Right renal pelvis (tissue), 4 donors: ENCODE measurements at places on chromosomes 11 and 22.

DNA sequence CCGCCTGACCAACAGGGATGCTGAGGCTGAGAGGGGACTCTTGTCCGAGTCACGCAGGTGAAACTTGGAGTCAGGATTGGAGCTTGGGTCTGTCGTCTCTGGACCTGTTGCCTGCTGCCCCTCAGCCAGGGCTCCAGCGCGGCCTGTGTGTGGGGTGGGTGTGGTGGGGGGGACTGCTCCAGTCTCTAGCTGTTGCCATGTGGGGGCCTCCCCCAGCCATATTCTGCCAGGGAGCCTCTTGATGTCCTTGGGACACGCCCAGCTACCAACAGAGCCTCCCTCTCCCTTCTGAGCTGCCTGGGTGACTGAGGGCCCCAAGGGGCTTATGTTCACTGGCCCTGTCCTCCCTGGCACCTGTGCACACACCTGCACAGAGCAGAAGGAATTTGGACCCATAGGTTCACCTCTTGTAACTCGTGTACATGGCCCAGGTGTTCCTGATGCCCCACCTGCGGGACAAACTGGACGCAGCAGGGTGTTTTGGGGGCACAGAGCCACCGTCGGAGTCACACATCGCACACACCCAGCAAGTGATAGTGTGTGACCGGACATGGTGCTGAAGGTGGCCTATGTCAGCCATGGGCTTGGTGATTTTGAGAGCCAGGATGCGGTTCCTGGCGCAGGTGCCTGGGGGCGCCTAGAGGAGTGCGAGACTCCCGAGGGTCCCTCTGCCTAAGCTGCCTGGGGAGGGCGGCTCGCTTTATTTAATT is 252.3 kb downstream of the TBC1D22A start:
- DNase-seq, result no peak

GRCh38 chr11:100760744-100761143 is 73.7 kb downstream of the ARHGAP42 start:
- DNase-seq, result no peak

DNA sequence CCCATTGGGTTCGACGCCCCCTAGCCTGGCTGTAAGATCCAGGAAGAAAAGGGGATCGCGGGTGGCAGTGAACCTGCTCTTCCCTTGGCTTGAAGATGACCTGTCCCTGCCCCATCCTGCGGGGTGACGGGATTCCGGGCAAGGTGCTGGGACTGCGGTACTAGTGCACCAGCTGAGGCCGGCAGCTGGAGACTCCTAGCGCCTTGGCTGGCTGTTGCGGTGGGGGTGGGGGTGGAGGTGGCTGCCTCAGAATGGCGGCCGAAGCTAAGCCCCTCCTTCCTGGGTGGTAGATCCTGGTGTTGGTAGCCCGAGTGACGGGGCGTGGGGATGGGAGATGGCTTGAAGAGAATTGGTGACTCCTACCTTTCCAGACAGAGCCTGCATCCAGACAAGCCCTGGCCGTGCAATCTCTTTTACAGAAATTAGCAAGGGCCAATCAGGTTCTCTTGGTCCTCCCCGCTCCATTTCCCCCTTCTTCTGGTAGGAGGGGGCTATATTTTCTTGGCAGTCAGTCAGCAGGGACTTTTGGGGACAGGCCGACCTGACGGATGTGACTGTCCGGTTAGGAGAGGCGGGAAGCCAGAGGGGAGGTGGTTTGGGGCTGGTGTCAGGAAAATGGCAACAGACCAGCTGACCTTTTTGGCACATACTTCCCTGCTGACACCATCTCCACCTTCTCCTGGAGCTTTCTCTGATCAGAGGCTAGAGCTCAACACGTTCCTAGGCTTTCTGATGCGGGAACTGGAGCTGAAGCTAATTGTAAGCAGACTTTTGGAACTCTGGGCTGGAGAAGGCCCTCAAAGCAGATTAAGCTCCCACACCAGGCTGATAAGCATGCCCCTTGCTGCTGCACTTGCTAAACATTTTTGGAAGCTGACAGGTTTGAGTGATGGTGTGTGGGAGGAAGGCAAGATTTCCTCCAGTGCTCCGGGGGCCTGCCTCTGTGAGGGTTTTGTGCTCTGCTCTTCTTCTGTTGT is 2.0 kb downstream of the NAV2 start:
- DNase-seq, result no peak

DNA sequence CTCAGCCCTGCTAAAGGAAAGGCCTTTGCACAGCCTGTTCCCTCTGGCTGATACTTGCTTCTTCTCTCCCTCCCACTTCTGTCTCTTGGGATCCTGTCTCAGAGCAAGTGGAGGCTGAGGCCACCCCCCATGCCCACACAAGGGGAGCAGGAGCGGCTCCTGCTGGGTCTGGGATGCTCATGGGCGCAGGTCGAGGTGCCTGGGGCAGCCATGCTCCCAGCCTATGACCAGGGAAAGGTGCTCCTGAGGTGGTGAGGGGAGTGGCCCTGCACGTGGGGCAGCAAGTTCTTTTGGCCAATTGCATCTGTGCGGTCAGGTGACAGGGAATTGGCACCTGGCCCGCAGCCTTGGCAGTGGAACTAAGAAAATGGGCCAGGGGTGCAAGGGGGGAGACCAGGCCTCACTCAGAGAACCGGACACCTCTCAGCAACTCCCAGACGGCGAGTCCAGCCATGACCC is 1.5 kb downstream of the MAPK11 start:
- no peak for DNase-seq

DNA sequence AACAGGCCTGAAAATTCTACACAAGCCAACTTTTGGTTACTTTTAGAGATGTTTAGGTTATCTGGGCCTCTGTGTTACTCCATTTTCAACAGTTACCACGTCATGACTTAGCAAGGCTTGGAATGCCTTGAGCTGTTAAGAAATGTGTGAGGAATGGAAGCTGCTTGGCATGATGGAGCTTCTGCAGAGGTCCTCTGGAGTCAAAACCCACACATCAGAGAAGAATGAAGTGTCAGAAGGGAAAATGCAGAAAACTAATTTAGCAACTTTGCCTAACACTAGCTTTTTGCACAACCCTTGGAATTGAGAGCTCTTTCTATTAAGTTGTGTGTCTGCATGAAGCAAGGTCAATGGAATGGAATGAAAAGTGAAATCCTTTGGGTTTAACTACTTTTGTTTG is 27.4 kb downstream of the FAT3 start:
- no peak for DNase-seq

- no peak for DNase-seq
Measured at GRCh38 chr11:69801513-69802335, 17.5 kb downstream of the FGF3 start.

DNA sequence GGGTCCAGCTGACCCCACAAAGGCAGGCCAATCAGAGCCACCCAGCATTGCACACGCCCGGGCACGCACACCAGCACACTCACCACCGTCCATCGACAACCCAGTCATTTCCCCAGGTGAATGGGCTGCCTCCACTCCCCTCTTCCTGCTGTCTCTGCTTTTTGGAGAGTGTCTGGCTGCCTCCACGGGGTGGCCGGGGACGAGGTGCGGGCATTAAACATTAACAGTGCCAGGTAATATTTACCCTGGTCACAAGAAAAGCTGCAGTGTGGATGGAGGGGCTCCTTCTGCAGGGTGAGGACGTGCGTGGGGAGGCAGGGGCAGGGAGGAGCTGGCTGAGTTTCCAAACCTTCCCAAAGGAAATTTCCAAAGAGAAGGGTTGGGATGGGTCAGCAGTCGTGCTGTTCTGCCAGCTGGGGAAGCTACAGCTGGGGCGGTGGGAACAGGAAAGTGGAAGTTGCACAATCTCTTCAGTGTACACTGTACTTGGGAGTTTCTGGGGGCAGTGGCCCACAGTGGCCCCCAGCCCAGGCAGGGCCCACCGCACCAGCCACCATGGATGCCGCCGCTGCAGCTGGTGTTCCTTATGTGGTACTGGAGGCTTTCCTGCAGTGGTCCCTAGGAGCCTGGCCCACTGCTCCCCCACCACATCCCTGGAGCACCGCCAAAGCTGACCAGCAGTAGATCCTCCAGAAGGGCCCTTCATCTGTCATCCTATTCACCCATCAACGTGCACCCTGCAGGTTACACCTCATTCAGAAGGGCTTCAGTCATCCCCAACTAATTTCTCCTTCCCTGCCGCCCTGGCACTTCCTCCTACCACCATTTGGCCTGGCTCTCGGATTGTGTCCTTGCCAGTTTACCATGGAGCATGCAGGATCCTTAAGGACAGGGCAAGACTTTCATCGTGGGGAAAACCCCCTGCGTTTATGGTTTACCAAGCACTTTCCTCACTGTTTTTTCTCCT is at the start of gene FXYD2:
Gene FXYD2, minus strand, starts transcription at position 174 of the 967 bp plus-strand sequence. Its CDS starts 66 bp downstream, at position 108.
- no peak for DNase-seq

DNA sequence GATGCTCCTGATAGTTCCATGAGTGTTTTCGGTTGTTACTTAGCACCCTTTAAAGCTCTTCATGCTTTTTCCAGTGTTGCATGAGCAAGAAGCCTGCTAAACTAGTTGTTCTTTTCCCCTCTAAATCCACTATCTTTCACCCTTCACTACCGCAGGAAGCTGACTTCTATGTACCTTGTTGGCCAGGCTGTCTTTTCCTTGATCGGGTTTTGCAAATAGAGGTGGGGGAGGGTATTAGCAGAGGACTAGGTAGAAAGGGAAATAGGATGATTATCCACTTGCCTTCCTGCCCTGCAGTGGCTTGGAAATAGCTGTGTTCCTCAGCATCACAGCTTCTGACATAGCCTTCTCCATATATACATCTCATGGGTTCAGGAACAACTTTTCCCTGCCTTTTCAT is 23.9 kb downstream of the AASDHPPT start:
- no peak for DNase-seq

DNA sequence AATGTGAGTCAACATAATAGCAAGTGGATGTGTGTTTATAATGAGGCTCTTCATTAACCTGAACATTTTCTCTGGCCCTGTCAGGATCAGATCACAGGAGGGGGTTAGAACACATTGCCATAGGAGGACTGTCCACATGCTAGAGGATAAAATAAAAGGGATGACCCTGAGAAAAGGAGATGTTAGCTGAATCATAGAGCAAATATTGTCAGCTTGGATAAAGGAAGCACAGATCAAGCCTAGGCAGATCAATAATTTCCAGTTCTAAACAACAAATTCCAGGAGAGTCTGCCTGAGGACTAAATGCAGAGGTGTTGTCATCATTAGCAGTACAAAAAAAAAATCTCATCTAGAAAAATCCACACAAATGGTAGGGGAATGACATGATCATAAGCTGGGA is 337.9 kb downstream of the LRRC4C start:
- DNase-seq, result no peak

DNA sequence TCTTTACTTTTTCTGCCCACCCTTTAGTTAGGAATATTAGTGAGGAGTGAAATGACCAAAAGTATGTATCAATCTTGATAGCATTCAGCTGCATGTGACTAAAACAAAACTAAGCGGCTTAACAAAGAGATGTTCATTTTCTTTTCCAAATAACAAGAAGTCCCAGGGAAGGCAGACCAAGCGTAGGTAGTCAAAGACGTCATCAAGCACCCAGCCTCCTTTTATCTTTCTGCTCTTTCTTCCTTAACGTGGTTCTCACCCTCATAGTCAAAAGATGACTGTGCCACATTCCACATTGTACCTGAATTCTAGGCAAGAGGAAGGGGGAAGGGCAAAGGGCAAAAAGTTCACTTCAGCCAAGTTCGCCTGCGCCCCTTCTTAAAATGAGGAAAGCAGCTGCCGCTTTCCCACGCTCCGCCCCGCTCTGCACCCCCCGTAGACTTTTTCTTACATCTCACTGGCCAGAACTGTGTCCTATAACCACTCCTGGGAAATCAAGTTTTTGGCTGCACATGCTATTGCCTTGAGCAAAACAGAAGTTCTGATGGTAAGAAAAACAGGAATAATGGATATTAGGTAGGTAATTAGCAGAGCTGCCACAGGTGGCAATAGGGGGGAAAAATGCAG is 14.6 kb upstream of the PGM2L1 start:
- DNase-seq, result no peak

- no peak for DNase-seq
Measured at GRCh38 chr11:66414120-66414934, 6.5 kb upstream of the NPAS4 start.

DNA sequence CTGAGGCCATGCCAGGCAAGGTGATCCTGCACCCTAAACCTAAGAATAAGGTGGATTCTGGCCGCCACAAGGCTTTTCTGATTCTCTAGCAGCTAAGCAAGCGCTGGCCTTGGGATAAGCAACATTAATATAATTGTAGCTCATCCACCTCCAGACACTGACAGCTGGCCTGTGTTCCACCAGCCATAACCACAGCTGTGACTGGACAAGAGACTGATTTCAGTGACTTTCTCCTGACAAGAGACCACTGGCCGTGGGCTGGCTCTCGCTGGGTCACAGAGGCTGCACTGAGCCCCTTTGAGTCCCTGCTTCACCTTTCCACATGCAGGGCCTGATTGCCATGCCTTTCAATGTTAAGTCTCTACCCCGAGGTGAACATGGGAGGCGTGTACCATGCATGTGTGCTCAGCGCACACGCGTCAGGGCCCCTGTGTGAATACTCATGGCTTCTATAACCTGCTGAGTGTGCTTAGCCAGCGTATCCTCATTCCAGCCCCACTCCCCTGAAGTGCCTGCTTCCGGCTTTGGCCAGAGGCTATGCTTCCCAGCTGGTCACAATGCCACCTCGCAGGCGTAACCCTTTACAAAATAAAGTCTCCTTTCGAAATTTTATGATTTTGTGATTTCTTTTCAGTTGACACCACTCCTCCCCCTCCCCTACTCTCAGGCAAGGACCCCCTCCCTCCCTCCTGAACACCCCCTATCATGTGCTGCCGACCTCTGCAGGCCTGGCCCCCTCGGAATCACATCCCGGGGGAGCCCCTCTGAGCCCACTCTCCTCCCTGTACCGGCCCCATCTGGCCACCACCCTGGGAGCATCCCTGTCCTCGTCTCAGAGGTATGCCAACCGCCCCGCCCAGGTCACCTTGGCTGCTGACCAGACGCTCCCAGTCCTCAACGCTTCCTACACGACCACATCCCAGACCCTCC is 128.1 kb downstream of the CTTN start:
- no peak for DNase-seq

GRCh38 chr11:85531191-85531897 is 95.8 kb downstream of the DLG2 start:
- DNase-seq, result no peak

DNA sequence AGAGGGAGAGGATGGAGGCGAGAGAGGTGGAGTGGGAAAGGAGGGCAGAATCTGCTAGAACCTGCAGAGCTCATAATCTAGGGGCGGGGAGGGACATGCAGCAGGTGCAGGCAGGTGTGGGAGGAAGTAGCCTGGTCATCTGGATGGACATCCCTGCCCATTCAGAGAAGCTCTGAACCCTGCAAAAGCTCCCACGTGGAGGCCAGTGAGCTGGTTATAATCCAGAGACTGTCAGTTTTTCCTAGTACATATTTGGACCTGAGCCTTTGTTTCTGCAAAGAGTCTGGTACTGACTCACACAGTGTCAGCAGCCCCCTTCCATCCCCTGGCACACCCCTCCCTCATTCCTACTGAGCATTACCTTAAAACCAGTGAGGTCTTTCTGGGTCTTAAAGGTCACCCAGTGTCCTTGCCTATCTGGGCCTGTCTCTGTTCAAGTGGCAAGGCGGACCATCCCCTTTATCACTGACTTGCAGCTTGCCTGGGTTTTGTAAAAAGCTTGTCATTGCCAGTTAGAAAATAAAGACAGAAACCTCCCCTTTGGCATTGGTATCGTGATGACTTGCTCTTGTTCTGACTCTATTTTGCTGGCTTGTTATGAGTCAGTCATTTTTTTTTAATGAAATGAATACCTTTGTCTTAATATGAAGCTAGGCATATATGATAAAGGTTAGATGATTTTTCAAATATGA is 26.1 kb downstream of the PTPRJ start:
- DNase-seq, result no peak

GRCh38 chr22:48782811-48783511 is 1044.7 kb downstream of the BRD1 start:
- no peak for DNase-seq

- DNase-seq, result no peak
Measured at GRCh38 chr11:71539017-71539416, 1.2 kb downstream of the KRTAP5-8 start.
